ENCODE measurements at places on chromosomes 13 and 19.

- DNase-seq = no peak
Measured at GRCh38 chr13:93345770-93346169, 119.2 kb downstream of the GPC6 start.

GRCh38 chr19:38561053-38561606 lies 56.6 kb downstream of the MAP4K1 start:
- DNase-seq = no peak

GRCh38 chr13:24226762-24227161 lies 66.2 kb downstream of the SPATA13 start:
- DNase-seq = no peak

GRCh38 chr19:4889034-4889815 lies 13.5 kb downstream of the ARRDC5 start:
- no peak for DNase-seq

DNA sequence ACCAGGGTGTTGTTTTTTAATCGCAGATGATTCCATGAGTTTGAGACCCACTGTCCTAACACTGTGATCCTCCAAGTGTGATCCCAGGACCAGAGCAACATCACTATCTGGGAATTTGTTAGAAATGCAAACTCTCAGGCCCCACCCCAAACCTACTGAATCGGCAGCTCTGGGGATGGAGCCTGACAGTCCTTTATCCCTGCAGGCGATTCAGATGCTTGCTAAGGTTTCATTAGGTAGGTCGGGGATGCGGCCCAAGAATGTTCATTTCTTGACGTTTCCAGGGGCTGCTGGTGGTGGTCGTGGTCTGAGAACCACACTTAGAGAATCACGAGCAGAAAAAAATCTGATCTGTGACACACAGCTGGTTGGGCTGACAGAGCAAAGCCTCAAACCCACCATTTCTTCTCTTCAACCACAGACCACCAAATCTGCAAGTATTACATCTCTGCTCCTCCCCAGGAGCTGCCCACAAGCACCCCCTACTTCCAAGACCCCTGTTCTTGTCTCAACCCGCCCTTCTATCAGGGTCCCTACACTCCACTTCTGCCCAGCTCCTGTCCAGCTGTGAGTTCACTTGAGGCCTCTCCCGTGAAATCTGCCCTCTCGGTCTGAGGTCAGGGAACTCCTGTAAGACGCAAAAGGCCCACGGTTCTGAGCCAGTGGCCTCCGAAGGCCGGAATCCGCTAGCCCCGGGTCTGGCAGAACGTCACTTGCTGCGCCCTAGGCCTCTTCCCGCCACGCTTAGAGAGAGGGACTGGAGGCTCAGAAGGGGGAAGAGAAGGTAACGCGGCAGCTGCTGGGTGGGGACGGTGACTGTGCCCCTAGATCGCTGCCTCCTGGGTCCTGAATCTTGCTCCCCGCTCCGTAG lies 1.1 kb upstream of the FARP1 start:
- no peak for DNase-seq

Data from stimulated activated CD8-positive, alpha-beta memory T cell treated with anti-CD3 and anti-CD28 coated beads, Interleukin-15, amount 100 ng/mL, for 1 hour (primary cell).